ENCODE measurements at places on chromosomes 6 and 20.

- DNase-seq, result no peak
Observed at GRCh38 chr6:56062836-56063235, 184.5 kb downstream of the COL21A1 start.

DNA sequence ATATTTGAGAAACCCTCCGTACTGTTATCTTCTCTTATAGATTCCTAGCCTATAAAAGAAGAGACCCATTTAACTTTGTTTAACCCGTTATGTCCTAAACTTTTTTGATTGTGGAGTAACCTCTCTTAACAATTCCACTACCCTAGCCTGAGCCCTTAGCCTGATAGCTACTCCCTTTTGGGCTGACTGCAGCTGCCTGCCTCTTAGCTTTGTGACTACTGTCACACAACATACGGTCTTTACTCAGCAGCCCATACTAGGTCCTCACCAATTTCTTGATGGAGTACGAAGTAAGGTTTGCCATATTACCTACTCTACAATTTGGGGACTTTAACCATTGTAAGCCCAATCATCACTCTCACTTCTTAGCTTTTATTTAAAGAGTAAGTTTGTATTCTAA lies 72.7 kb downstream of the QRSL1 start:
- no peak for DNase-seq

- no peak for DNase-seq
Observed at GRCh38 chr20:12823734-12824133, 185.0 kb upstream of the SPTLC3 start.

- peak; percentile 43 for DNase-seq
Observed at GRCh38 chr20:11274141-11274594, 600.4 kb upstream of the JAG1 start.

GRCh38 chr6:148747145-148747470 lies 278 bp downstream of the UST start:
- DNase-seq, result no peak

DNA sequence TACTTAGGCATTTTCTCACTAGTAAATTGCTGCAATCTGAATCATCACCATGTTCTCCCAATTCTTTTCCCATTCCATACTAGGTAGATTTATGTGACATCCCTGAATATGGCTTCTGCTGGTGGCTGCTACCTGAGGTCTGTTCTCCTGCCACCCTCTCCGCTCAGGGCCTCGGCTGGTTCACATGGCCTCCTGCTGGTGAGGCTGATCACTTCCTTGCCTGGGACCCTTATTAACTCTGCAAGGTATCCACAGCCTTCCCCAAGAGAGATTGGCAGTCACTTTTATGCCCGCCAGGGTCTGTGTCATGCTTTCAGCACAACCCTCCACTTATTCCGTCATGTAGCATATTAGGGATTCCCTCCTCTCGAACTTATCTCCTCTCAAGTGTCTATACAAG lies 424.5 kb upstream of the FLRT3 start:
- DNase-seq, result no peak

GRCh38 chr20:45545754-45546453 lies 1.3 kb downstream of the EPPIN start:
- peak; percentile 4 for DNase-seq

GRCh38 chr6:46964716-46965519 lies 43.2 kb upstream of the ADGRF5 start:
- no peak for DNase-seq

DNA sequence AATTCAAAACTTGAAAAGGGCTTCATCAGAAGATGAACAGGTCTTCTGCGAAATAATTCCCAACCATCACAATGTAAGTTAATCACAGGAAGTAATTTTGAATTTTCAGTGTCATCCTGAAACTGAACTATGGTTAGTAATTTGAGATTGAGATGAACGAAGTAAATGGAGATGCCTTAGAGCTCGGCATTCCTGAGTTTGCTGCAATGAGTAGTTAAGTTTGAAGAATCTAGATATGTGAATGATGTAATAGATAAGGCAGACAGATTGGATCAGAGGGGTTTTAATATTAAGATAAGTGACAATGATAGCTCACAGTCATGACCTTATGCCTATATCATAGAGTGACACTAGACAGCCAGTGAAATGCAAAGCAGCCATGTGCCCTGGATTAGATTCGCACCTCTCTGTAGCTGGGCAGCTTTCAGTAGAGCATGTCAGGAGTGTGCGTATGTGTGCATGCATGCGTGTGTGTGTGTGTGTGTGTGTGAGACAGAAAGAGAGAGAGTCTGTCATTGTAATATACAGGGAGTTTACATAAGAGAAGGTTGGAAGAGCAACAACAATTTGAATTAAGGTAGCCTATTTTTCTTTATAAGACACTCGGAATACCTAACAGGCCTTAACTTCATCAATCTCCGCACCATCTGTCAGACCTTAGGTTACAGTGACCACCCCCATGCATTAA lies 233.0 kb downstream of the GMPR start:
- no peak for DNase-seq

DNA sequence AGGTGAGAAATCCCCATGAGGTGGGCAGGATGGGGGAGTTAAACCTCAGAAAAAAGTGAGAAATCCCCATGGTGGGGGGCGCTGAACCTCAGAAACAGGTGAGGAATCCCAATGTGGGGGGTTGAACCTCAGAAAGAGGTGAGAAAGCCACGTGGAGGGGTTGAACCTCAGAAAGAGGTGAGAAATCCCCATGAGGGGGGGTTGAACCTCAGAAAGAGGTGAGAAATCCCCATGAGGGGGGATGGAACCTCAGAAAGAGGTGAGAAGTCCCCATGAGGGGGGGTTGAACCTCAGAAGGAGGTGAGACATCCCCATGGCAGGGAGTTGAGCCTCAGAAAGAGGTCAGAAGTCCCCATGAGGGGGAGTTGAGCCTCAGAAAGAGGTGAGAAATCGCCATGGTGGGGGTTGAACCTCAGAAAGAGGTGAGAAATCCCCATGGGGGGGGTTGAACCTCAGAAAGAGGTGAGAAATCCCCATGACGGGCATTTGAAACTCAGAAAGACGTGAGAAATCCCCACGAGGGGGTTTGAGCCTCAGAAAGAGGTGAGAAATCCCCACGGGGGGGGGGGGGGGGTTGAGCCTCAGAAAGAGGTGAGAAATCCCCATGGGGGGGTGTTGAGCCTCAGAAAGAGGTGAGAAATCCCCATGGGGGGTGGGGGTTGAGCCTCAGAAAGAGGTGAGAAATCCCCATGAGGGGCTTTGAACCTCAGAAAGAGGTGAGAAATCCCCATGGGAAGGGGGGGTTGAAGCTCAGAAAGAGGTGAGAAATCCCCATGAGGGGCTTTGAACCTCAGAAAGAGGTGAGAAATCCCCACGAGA lies 14.3 kb upstream of the GOPC start:
- no peak for DNase-seq

DNA sequence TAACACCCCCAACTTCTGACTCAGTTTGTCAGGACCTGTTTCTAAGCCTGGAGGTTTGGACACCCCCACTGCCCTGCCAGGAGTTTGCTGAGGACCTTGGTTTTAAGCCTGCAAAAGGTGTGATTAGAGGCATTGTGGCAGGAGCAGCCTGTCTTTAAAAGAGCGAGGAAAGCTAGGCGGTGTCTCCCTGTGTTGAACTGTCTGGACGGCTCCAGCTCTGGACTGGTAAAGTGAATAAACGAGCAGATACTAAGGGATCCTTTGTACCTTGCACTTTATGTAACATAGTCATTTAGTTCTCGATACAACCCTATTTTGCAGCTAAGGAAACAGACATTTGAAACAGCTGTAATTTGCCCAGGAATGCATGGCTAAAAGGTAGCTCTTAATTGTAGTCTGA lies 14.4 kb downstream of the FAM83D start:
- DNase-seq, result no peak

DNA sequence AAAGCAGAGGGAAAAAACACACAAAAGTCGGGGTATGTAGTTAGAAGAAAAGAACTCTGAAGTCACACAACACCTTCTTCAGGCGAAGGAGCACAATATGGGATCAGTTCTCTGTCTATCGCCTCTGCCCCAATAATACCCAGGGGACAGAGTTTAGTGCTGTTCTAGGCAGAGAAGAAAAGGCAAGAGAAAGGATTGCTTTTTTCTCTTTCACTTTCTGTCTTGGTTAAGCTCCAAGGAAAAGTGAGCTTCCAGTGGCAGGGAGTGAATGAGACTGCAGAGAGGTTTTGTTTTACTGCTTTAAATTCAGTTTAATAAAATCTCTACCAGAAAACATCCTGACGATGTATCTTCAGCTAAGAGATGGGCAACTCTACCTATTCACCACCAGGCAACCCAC lies 86.6 kb upstream of the STXBP5 start:
- no peak for DNase-seq

GRCh38 chr6:10837009-10837621 lies 1.2 kb downstream of the MAK start:
- no peak for DNase-seq

GRCh38 chr6:158634695-158635426 lies 9.7 kb downstream of the DYNLT1 start:
- DNase-seq, result no peak

GRCh38 chr6:43826730-43827129 lies 56.7 kb downstream of the VEGFA start:
- DNase-seq, result no peak

DNA sequence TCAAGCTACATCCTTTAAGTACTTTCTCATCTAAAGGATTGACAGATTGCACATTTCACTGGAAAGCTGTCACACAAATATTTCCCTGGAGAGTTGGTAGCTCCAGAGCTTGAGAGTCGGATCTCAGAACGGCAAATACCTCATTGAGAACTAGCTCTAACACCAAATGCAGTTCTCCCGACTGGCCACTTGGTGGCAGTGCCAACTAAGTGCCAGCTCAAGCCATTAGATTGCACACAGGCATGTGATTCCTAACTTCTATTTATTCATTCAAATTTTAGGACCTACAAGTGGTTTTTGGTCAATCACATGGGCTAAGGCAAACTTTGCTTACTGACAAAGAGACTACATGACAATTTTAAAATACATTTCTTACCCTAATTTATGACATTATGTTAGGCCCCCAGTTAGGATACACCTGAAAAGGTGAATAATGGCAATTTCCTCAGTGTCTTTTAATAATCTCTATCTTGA lies 7.9 kb upstream of the MCHR2 start:
- peak; percentile 40 for DNase-seq

DNA sequence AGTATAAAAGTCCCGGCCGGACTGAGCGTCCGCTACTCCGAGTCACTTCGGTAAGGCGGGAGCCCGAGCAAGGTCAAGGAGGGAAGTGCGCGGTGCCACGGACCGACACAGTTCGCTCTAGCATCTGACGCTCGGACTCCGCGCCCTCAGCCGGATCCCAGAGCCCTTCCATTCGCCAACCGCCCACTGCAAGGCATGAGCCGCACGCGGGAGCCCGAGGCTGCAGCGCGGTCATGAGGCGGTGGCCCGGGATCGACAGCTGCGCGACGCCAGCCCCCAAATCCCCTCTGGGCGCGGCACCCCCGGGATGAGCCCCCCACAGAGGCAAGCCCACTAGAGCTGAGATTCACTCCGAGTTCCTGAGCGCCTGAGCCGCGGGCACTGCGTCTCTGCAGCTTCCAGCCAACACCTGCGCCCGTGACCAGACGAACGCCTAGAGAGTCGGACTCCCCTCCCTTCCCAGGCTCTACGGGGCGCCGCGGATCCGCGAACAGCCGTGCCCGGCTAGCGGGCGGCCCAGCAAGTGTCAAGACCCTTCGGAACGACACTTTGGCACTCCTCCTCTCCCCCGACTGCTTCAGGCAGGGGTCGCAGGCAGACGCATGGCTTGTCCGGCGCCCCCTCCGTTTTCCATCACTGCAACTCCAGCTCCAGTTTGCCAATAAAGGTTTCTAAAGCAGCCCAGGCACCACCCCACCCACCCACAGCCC lies 725 bp upstream of the ISM1 start:
- DNase-seq, result no peak

DNA sequence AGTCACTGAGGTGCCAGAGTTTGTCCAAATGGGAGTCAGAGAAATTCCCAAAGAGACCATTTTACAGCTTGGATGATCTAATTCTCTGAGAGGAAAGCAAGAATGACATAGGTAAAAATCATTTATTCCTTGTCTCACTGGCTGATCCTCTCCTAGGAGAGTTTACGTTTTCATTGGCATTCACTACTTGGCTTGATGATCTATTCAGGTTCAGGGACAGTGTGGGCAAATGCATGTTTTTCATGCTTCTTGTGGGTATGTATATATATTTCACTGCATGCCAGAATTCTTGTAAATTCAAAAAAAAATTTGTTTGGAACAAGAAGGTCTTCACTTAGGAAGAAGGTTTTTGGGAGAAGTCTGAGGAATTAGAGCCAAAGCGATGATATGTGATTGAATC lies 403.4 kb upstream of the JAG1 start:
- no peak for DNase-seq
